ENCODE measurements at places on chromosomes 2 and 18.

- DNase-seq, result no peak
Observed at GRCh38 chr2:144048631-144049060, 471.3 kb downstream of the ZEB2 start.

DNA sequence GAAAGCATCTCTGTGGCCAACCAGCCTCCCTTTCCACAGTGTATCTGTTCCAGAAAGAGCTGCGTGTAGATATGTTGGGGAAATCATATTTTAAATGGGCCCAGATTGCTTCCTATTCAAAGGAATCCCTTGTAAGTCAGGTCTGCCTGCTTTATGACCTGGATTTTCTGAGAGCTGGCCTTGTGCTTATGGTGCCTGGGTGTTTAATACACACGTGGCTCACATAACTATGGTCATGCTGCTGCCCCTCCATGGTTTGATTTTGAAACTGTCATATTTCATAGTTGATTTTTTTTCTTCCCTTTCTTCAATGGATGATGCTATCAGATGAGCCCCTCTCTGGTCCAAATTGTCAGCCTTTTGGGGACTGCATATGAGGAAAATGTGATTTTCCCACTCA lies 111.5 kb upstream of the CNGA3 start:
- no peak for DNase-seq

GRCh38 chr2:201197781-201198180 lies 14.8 kb downstream of the CASP10 start:
- DNase-seq, result no peak

GRCh38 chr2:216664593-216665034 lies 30.7 kb downstream of the IGFBP5 start:
- DNase-seq, result no peak

DNA sequence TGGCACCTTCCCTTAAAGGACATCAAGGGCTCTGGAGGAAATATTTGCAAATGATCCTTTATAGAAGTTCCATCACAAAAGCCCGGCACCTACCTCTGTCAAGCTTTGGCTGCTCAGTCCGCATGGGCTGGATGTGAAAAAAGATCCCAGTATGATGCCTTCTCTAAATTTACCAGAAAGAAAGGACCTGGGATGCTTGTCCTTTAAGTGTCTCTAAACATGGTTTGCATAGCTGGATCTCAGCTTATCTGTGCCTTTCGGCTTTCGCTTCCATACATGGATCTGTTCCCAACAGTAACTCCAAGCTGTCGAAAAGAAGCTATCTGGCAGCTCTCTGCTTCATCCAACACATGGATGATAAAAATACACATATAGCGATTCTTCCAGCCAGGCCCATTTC lies 60.4 kb upstream of the SLC8A1 start:
- DNase-seq, result no peak

GRCh38 chr2:30527411-30527810 lies 80.4 kb downstream of the LCLAT1 start:
- DNase-seq, result no peak

GRCh38 chr2:7812231-7812995 lies 869.4 kb upstream of the ID2 start:
- DNase-seq, result no peak

DNA sequence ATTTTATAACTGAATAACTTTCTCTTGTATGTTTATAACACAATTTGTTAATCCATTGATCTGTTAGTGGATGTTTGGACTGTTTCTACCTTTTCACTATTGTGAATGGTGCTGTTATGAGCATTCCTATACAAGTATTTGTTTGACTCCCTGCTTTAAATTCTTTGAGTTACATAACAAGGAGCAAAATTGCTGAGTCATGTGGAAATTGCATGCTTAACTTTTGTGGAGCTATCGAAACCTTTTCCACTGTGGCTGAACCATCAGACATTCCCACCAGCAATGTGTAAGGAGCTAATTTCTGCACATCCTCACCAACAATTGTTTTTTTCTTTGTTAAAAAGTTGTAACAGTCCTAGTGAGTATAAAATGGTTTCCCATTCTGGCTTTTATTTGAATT lies 415.5 kb downstream of the CBLN2 start:
- no peak for DNase-seq

DNA sequence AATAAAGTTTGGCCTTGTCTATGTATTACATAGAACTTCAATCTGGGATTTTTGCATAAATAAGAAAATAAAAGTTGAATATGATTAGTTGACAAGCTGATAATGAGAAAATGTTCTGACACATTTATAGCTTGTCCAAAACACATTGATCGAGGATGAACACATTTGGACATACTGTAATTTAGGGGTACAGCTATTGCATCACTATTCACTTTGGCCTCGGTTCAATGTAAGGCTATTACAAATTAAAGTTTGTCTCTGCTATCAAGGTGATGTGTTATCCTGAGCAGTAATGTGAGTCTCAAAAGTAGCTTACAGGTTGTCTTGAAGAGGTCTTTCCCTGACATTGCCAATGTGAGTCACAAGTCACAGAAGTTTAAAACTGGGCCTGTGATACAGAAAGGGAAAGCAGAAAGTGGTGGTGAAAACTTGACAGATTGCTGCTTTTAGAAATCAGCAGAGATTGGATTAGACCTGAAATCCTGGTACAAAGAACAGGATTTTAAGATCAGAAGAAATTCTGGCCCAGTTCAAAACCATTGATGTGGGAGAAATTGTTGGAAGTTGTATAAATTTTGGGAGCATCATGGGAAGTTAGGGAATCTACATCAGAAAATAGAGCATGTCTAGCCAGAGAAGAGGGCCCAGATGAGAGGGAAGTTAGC lies 674.1 kb downstream of the NYAP2 start:
- no peak for DNase-seq

GRCh38 chr2:230505162-230505561 lies 89.2 kb downstream of the SP100 start:
- DNase-seq, result no peak

- no peak for DNase-seq
Observed at GRCh38 chr18:2985628-2986027, 27.3 kb downstream of the LPIN2 start.

GRCh38 chr2:17353263-17353662 lies 165.0 kb downstream of the RAD51AP2 start:
- no peak for DNase-seq

DNA sequence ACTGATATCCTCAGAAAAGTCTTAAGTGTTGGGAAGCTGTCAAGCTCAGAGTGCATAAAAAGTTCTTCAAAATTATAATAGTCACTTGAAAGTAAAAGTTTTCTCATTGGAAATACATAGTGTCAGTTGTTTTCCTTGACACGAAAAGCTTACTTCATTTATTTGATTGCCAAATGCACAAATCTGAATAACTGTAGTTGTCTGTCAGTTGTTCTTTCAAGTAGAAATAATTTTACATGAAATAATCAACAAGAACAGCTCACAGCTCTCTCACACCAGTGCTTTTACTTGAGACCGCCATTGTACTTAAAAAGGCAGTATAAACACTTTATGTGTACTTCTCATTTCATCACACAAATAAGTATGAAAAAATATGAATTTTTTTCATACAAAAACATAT lies 163.3 kb upstream of the NXPH2 start:
- DNase-seq, result no peak

DNA sequence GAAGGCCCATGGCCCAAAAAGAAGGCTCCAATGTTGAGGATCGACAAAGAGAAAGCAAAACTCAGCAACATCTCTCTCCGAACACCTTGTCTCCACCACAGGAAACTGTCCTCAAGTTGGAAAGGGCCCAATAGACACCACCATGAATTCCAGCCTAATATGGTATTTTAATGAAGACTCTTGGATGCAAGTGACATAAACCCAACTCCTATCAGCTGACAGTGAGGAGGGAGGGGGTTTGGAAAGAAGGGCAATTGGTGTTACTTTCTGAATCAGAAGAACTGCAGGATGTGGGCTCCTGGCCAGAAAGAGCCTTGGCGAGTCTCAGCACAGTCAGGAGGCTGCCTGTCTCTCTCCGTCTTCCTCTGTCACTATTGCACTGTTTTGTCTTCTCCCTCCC lies 40.3 kb upstream of the SIGLEC15 start:
- DNase-seq, result no peak

- DNase-seq, result no peak
Observed at GRCh38 chr18:58507880-58508279, 121.0 kb downstream of the ALPK2 start.

- no peak for DNase-seq
Observed at GRCh38 chr2:37322368-37322767, 2.3 kb downstream of the PRKD3 start.

DNA sequence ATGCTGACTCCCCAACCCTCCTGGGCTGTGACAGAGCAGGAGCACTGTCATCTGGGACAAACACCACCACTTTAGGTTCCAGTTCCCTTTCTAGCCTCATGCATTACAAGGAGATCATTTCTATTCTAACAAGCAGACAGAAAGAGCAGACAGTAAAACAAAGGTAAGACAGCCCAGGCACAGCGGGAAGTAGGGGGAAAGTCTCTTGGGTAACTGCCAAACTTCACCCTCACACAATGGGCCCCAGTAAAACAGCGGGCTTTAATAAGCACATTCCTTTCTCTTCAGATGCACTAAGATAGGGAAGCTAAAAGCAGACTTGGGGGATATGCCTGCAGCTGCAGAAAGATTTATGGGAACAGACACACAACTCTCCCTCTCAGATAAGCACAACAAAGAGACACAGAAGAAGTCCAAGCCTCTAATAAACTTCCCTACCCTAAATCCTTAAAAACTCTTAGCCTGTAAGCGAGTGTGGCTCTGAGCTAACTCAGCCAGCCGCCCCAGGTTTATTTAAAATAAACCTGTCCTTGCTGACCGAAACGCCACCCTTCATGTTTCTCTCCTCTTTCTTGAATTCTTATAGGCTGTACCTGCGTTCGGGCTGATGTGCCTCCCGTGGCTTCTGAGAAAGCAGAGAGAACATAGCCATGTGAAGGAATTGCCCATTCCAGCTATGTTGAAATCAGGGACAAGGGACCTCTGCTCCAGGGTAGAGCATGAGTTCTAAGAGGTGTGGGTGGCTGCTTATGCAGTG lies 726.8 kb upstream of the DDX18 start:
- DNase-seq, result no peak

DNA sequence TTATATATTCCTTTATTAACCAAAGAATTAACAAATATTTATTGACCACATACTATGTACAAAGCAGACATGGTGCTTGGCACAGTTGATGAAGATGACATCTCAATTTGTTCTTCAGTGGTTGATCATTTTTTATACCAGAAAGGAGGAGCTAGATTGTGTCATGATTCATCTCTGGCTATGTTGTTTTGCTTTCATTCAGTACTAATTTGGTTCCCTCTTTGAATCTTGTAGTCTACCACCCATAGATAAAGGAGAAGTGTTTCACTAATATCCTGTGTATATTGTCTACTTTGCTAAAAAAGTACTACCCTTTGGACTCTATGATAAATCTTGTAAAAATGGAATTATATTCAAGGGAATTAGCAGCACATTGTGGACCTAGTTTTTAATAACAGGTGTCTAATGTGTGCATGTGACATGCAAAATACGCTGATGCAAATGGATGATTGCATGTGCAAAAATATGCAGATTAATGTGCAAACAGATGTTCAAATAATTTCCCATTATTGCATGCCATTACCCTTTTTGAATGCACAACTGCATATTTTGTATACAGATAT lies 313.2 kb upstream of the ZEB2 start:
- DNase-seq, result no peak

DNA sequence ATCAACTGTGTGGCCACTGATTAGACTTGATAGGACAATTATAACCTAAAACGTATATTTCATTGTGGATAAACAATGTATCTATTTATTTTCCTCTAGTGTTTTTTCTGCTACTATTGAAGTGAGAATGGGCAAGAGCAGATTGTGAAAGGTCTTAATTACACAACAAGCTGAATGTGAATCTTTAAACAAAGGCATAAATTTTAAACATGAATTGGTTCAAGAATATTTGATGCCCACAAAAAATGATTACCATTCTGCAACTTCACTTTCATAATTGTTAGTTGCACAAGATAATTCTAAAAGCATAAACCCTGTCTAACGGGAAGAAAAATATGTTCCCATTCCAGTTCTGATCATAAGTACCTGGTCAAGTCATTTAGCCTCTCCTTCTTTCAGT lies 285.6 kb downstream of the GULP1 start:
- no peak for DNase-seq
